ENCODE measurements at places on chromosomes 4 and X. TPM values are rescaled to one million over a fixed set of nuclear protein-coding genes. Genes with fewer than 3 reads are reported as not detected.

The SSX2 gene
- not detected for polyA plus RNA-seq

The TKTL2 gene
- polyA plus RNA-seq = not detected

The NLGN3 gene
- 0.08 TPM for polyA plus RNA-seq

The ZAR1 gene
- not detected for polyA plus RNA-seq

GRCh38 chr4:27198971-27199370 lies 338.3 kb downstream of the STIM2 start:
- no peak for DNase-seq

DNA sequence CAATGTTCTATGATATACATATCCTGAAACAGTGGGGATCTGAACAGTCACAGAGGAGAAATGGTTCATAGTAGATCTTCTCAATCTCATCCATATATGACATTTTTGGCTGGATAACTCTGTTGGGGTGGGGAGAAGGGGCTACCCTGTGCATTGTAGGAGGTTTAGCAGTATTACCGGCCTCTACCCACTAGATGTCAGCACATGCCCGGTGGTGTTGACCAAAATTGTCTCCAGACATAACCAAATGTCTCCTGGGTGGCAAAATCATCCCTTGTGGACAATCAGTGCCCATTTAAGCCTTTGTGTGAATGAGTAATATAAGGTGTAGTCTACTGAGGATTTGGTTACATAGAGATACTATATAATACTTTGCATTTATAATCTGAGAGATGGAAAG lies 89.9 kb downstream of the PLS3 start:
- DNase-seq = no peak

- no peak for DNase-seq
These were observed 189.6 kb downstream of the TMEM47 start for GRCh38 chrX:34467437-34467836.

DNA sequence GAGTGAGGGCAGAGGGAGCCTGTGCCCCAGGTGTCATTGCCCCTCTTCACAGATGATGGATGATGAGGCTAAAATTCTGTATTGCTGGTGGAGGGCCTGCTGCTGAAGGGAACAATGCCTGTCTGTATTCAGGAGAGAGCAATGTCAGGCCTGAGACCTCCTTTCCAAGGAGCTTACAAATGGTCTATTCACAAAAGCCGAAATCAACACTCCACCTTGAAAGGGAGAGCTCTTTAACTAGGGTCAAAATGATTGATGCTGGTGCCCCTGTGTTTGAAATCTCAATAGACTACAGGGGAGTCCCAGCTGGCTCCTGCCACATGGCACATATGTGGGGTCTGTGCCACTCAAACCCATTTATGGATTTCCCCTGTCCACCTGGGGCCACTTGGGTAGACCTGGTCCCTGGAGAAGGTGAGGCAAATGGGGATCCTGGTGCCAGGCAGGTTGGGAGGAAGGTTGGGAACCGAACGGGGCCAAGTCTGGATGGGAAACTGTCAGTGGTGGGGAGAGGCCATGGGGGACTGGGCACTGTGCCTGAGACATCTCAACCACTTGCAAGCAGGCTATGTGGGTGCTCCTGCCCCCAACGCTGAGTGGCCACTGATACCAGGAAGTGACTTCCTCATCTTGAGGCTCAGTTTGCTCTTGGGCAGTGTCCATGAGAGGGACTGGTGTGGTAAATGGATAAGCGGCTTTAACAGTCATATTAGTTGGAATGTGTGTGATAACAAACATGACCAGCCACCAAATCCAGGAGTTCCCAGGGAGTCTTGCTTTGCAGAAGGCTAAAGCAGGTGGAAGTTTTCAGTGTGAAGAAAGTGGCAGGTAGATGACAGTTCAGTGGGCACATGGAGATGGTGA lies 223.8 kb upstream of the PSAPL1 start:
- DNase-seq = no peak

GRCh38 chr4:52853351-52853750 lies 8.8 kb upstream of the RASL11B start:
- DNase-seq = no peak
